Tibial artery (tissue), 4 donors: ENCODE measurements at places on chromosomes 13 and 19.
A peak's percentile ranks its signal among the peaks of the same experiment; 100 is the strongest.

GRCh38 chr19:17370026-17370587, 7.0 kb downstream of the PLVAP start:
- no peak for DNase-seq

DNA sequence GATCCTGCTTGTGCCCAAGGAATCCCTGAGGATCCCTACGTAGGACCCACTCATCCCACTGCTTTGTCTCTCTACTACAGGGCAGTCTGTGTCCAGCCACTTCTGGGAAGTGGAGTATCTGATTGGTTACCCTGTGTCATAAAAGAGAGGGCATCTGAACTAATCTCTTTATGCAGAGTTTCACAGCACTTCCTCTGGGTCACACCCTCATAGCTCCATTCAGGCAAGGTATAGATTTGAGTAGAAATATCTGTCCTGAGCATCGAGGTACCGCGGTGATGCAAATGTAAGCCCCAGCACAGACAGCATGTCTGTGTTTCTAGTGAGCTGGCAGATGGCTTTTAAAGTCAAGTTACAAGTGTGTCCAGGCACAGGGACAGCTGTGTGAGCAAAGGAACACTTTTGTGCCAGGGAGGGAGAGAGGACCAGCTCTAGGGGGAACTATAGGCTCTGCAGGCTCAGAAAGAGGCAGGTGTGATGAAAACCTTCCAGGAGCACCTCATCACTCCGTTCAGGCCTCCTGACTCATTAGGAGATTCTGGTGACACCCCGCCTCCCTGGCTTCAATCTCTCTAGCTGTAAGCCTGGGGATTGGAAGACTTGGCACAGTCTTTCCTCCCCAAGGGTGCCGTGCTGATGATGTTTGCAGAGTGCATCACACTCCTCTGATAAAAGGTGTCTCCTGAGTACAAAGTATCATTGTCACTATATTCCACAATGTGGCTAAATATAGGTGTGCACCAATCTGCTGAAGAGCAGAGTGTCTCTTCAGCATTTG, 84.3 kb upstream of the UBL3 start:
- no peak for DNase-seq

- no peak for DNase-seq
Measured at GRCh38 chr13:43390619-43391018, 367.2 kb downstream of the DNAJC15 start.

- DNase-seq: peak; percentile 47
Measured at GRCh38 chr19:39927524-39928356, 6.7 kb downstream of the FCGBP start.
